ENCODE measurements at places on chromosomes 4 and X. TPM values are rescaled to one million over a fixed set of nuclear protein-coding genes. Genes with fewer than 3 reads are reported as not detected.

DNA sequence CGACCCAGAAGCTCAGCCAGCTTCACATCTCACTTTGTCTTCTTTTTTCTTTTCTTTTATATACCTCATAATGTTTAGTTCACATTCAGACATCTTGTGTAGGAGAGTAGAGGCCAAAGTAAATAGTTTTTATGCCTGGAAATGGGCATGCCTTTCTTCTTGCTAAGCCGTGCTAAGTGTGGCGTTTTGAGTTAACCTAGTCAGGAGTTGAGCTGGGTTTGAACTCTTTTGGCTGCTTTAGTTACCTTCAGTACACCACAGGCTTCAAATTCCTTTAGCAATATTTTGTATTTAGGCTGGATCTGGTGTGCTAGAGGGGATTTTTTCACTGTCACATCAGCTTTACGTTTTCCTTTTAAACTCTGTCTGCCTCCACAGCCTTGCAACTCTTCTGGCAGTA, 300.8 kb downstream of the ZNF674 start:
- no peak for DNase-seq

GRCh38 chr4:100075486-100076270, 114.6 kb downstream of the DDIT4L start:
- no peak for DNase-seq

Gene FAM9C
- 0.37 TPM for polyA plus RNA-seq

DNA sequence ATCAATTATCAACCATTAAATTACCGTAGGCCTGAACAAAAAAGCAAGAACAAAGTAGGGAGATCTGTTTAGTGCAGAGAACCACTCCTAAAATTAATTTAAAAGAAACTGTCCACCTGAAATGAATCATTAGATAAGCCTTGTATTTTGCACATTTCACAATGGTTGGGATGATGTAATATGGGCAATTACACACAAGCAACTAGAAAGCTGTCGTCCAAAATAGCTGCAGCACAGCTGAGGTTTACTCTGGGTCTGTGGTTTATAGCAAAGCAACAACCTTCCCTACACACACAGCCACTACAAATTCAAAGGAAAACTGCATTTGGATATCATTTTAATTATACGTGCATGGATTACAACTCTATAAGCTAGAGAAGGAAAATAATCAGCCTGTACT, 28.5 kb downstream of the PCDH19 start:
- no peak for DNase-seq

DNA sequence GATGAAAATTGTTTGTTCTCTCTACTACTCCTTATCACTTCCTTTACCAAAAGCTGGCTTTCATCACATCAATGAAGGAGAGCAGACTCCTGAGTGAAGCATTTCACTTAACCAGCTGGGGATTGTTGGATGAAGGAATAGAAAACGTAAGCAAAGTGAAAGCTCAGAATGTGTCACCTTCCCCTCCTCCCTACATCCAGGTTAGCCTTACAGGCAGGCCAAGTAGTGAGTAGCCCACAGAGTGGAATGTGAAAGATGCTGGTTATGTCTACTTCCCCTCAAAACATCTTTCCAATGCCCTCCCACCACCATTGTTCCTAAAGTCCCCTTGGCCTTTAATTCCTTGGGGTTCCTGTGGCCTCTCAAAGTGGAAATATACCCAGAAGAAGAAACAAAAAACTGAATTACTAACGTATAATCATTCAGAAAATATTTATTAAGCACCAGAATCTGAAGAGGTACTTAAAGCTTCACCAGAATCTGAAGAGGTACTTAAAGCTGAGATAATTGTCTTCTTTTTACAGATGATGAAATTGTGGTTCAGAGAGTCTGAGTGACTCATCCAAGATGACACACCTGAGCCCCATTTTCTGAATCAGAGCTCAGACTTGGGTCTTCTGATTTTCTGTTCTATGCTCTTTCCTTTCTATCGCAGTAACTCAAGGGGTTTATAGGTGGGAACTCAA, 6.5 kb downstream of the P2RY4 start:
- no peak for DNase-seq

DNA sequence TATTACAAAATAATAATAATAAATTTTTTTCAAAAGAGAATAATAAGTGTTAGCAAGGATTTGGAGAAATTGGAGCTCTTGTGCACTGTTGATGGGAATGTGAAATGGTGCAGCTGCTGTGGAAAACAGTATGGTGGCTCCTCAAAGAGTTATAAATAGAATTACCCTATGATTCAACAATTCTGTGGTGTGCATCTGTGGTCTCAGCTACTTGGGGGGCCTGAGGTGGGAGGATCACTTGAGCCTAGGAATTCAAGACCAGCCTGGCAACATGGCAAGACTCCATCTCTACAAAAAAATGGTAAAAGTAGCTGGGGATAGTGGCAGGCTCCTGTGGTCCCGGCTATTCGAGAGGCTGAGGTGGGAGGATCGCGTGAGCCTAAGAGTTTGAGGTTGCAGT, 19.6 kb downstream of the MND1 start:
- DNase-seq = no peak

GRCh38 chrX:12471061-12471460, 320.2 kb upstream of the PRPS2 start:
- no peak for DNase-seq

Gene SLC4A4
- 55.9 TPM for polyA plus RNA-seq

Gene UCHL1
- 13.2 TPM for polyA plus RNA-seq

Gene ENPP6
- polyA plus RNA-seq = 0.37 TPM

Gene CT55
- 0.16 TPM for polyA plus RNA-seq

- DNase-seq = no peak
Measured at GRCh38 chr4:139514382-139515059, 41.5 kb downstream of the SETD7 start.

DNA sequence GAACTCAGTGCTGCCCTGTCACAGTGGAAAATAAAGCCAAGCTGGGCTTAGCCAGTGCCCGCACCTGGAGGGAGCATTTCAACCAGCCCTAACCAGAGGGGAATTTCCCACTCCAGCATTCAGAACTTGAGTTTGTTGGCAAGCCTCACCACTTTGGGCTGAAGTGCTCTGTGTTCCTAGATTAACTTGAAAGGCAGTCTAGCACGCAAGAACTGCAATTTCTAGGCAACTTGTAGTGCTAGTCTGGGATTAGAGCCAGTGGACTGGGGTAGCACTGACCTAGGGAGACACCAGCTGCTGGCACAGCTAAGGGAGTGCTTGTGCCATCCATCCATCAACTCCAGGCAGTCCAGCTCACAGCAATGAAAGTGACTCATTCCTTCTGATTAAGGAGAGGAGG, 1060.6 kb upstream of the GRID2 start:
- DNase-seq = no peak

- no peak for DNase-seq
Measured at GRCh38 chrX:153775293-153776119, 5.3 kb upstream of the SRPK3 start.

Gene SASH3
- 3.8 TPM for polyA plus RNA-seq

Gene PRRG1
- polyA plus RNA-seq = 13.9 TPM

DNA sequence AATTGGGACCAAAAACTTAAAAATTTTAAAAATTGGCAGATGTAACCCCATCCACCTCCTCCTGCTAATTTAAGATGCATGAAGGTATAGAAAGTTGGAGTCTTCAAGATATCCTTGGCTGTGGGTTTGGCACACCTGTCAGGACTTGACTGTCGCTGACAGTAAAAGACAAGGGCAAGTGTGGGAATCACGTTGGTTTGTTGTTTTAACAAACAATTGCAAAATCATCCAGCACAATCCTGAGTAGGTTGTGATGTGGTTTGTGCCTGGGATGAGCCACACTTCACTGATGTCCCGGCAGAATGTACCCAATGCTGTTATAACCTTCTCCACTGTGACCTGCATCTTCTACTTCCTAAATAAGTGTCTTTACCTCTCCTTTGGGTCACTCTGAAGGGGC, 24.0 kb downstream of the HOPX start:
- DNase-seq = no peak
